ENCODE measurements at places on chromosomes 3 and 15.

DNA sequence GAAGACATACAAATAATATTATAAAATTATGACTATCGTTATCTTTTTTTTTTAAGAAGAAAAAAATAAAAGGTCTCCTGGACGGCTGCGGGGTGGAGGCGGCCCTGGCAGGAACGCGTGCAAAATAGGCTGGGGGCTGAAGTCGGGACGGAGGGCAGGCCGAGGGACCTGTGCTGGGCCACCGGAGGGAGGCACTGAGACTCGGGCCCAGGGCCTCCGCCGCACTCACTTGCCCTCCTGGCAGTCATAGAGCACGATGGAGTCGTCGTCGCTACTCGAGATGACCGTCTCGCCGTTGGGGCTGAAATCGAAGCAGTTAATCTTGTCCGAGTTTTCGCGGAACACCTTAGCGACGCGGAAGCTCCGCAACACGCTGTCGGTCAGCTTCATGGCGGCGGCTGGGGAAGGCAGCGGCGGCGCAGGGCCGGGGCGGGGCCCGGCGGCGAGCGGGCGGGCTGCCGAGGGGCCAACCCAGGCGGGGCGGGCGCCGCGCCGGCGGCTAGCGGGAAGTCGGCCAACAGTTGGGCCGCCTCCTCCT, 408 bp downstream of the WDR82 start:
- no peak for DNase-seq

DNA sequence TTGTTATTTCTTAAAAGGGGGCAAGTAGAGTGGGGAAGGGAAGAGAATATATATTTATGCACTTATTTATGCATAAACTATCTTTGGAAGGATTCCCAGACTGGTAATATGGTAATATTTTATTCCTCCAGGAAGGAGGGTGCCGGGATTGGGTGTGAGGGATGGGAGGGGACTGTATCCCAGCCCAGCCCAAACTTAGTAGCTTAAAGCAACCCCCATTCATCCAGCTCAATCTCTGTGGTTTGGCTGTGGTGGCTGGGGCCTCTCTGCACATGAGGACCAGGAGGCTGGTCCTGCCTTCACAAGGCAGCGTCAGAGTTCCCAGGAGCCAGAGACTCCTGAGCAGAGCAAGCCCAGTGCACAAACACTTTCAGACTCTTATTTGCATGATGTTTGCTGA, 48.4 kb downstream of the CCNL1 start:
- no peak for DNase-seq

- DNase-seq: no peak
These were observed 21.8 kb upstream of the KLHL24 start for GRCh38 chr3:183613366-183614285.

GRCh38 chr15:34582461-34583371, 735 bp downstream of the GOLGA8B start:
- DNase-seq: peak; percentile 53

DNA sequence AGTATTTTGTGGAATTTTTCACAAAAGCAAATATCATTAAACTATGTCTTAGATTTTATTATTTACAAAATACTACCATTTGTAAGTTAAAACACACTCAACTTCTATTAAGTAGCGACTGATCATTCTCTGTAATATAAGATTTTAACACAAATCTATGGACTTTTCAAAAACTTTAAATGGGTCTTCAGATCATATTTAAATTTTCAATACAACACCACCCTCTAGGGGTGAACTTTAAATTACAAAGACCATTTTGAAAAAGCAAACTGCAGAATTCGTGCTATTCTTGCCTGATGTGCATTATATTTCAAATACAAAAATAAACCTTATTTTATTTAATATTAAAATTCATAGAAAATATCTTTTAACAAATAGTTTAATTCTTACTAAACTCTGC, 8.2 kb upstream of the VGLL4 start:
- no peak for DNase-seq

DNA sequence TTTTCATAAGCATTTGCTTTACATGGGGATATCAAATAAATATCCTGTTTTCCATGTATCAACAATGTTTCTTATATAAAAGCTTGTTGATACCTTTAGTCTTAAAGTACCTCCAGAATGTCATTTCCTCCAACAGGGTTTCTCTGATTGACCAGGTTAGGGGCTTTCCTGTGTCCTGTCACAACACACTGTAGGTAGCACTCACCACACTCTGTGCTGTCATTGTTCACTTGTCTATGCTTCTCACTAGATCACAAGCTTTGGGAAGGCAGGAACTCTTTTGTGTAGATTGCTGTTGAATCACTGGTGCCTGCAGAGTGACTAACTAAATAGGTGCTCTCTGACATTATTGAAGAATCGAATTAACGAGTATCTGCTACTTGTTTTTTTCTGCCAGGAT, 49.8 kb downstream of the USP50 start:
- no peak for DNase-seq

DNA sequence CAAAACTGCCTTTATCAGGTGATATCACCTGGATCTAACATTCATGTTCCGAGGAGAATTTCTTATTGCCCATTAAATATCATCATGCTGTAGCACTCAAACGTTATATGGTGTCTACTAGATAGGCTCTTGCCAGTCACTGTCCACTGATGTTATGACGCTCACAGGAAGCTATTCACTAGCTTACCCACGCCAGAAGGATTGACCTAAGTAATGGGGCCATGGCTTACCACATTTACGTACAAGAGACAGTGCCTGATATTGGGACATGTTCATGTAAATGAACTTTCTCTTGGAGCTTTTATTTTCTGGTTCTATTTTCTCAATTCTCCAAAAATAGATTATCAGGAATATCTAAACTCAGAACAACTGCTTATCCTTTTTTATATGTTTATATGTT, 91.7 kb upstream of the NAALADL2 start:
- DNase-seq: no peak

DNA sequence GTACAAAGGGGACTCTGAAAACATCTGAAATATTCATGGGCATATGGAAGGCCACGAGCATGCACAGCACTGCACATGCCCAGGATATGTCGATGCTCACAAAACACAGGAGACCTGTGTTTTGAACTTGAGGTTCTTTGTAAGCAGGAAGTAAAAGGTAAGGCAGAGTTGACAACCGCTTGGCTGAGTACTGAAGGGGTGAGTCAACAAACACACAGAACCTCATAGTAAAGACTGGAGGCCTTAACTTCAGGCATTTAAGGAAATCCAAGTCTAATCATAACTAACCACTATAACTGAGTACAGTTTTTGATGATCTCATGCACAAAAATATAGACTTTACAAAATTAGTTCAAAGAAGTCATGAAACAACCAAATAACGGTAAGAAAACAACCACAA, 80.6 kb downstream of the MYO9A start:
- DNase-seq: no peak

DNA sequence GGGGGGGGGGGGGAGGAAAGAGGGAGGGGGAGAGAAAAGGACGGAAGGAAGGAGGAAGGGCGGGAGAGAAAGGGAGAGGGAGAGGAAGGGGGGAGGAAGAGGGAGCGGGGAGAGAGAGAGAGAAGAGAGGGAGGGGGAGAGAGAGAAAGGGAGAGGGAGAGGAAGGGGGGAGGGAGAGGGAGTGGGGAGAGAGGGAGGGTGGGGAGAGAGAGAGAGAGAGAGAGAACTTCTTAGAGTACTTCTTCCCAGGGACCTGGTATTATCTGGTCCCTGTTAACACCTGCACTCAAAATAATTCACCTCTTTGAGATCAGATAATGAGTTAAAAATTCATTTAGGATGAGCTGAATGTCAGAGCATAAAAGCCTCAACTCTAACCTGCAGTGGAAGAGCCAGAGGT, 1.1 kb downstream of the SEC13 start:
- no peak for DNase-seq

DNA sequence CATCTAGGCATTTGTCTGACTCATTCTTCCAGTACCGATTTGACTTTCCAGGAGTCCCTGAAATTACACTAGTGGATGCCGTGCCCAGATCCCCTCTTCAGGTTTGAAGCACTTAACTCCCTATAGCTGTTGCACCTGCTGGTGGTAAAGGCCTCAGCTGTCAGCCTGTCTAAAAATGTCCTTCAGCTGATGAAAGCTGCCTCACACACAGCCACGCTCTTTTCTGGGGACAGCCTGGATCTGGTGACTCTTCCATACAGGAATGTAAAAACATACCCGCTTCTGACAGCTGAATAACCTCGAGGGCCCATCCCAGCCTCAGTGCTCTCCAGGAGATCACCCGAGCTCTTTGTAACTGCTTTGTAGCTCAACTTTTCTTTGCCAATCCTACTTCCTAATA, 534.1 kb upstream of the GRM7 start:
- no peak for DNase-seq

- no peak for DNase-seq
These were observed 2.2 kb upstream of the ISG20 start for GRCh38 chr15:88636654-88637053.

DNA sequence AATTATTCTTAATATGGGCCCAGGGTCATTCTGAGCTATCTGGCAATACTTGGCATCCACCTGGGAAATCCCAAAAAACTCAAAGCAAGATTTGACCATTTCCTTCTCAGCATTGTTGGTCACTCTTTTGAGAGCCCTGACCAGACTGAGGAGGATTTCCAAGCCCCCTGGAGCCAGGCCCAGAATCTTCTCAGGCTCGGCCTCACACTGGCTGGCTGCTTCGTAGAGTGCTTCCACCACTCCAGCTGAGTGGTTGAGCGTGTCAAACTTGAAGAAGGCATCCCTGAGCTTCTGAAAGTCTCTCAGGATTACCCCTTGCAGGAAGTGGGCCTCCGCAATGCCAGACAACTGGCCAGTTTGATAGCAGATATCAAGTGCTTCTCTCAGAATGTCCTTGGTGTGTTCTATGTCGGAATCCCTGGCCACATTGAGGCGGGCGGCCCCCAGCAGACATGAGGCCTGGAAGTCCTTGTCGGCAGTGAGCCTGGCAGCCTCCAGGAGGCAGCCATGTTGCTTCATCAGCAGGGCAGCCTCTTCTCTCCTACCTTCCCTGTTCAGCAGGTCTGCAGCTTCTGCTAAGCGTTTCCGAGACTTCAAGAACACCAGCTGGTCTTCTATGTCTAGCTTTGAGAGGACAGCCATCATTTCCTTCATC, 68.9 kb upstream of the DCLK3 start:
- no peak for DNase-seq

- no peak for DNase-seq
These were observed 61.4 kb downstream of the GOLIM4 start for GRCh38 chr3:168034152-168034928.

- no peak for DNase-seq
These were observed 84.8 kb downstream of the ARPP21 start for GRCh38 chr3:35724106-35724505.

DNA sequence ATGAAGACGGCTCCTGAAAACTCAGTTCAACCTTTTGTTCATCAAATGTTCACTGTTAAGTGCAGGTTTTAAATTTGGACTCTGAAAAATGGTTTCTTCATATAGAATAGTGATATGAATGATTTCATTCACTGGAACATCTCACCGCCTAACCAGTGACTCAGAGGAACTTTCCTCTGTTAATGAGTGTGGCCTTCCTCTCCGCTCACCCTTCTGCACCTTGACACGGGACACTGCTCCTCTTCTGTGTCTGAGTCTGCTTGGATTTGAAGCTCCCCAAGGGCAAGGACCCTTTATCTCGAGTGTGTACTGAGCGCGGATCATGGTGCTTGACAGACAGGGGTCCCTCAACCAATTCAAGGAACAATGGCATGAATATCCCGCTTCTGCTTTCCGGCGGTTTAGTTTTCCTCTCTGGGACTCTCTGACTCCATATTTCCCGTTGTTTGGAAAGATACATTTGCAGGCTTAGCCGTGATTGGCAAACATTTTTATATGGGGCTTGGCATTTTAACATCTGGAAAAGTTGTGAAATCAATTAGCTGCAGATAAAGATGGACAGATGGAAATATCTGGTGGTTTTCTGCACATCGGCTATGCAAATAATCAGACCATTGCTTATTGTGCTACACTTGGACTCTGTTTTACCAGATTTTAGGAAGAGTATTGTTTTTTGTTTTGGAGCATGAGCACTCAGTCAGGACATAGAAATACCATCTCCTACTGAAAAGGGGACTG, 20.9 kb downstream of the KBTBD8 start:
- DNase-seq: no peak

- no peak for DNase-seq
These were observed 121.4 kb upstream of the MEIS2 start for GRCh38 chr15:37221671-37222145.

DNA sequence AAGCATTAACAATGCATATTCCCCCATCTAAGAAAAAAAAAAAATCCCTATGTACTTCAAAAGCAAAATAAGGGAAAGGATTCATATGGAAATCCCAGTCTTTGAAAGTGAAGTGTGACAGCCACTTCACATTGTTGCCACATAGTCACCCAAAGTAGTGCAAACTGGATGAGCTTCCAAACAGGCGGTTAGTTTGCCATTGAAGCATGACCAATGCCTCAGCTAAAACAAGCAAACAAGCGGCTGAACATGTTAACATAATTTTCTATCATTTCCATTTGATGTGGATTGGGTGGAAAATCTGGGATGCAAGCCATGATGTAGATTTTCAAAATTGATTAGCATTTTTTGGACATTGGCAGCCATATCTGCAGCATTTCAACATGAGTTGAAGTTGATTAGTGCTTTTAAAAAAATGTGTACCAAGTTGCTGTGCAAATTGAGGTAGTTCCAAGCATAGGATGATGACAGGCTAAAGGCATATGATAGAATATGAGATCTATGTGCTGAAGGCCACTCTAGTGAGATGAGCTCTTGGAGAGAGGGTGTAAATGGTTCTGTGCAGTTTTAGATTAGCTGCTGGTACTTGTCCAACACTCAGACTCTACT, 405.2 kb downstream of the NR2F2 start:
- no peak for DNase-seq

DNA sequence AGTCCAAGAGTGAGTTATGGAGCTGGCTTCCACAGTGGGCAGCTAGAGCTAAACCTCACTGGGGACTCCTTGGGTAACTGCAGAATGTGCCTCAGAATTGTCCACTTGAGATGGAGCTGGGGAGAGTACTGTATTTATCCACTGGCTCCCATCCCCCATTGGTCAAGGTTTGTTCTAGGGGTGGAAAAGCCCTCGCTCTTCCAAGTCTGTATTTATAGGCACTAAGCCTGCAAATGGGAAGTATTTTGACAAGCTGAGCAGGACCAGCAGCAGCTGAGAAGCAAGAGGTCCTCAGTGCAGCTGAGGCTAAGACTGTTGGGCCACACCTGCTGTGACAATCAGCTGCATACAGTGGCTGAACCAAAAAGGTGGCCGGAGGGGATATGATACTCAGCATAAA, 5.8 kb downstream of the USP13 start:
- no peak for DNase-seq

DNA sequence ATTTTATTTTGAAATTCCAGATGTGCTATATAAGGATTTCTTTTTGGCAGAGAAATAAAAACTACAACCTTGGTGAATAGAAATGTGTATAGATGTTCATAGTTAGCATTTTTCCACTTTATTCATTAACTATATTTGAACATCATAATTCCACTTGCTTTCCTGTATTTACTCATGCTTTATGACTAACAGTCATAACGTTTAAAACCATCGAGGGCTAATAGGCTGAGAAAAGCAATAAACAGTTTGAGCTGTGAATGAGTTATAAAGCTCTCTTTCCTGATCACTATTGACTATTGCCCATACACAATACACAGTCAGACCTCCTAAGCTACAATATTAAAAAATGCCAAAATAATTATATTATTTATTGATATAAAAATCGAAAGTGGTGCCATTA, 502.1 kb upstream of the RASGRP1 start:
- DNase-seq: no peak

- no peak for DNase-seq
These were observed 8.7 kb downstream of the BTD start for GRCh38 chr3:15610082-15610759.

Measured in activated CD4-positive, CD25-positive, alpha-beta regulatory T cell treated with anti-CD3 and anti-CD28 coated beads, Interleukin-2, amount 50 U/mL, for 72 hours (primary cell).